A549 treated with ZK216348 at 1 μM for 4 hours (cell line): ENCODE measurements at places on chromosomes 4 and X. TPM values are rescaled to one million over a fixed set of nuclear protein-coding genes. Genes with fewer than 3 reads are reported as not detected.

The NAAA gene
- 20.1 to 25.7 TPM (median 21.9 TPM) in 5 replicates for total RNA-seq

The ZFP42 gene
- total RNA-seq, result not detected in 5 replicates

The MAGEB10 gene
- total RNA-seq, result not detected in 5 replicates

The TLR10 gene
- 0.06 TPM in 1 of 5 replicates, not detected in the others for total RNA-seq

The DDX53 gene
- total RNA-seq, result not detected in 5 replicates

The KLHL34 gene
- not detected in 5 replicates for total RNA-seq

The TCEAL6 gene
- total RNA-seq, result not detected in 5 replicates

The TLR8 gene
- not detected in 5 replicates for total RNA-seq

The FDCSP gene
- total RNA-seq, result not detected in 5 replicates

The DCAF4L1 gene
- total RNA-seq, result 0.11 to 0.19 TPM (median 0.12 TPM) in 5 replicates

The HHIP gene
- 0.72 to 1.6 TPM (median 1.3 TPM) in 5 replicates for total RNA-seq

The TMEM184C gene
- 20.5 to 26.1 TPM (median 21.6 TPM) in 5 replicates for total RNA-seq

The ARFIP1 gene
- total RNA-seq, result 11.2 to 18.7 TPM (median 14.9 TPM) in 5 replicates

The SSX4 gene
- total RNA-seq, result not detected in 5 replicates

The ARMCX1 gene
- total RNA-seq, result 0.22 to 0.51 TPM (median 0.41 TPM) in 5 replicates

The MAOB gene
- total RNA-seq, result 0.09 to 0.20 TPM (median 0.14 TPM) in 3 of 5 replicates, not detected in the others

The CTAG2 gene
- not detected in 5 replicates for total RNA-seq
